Stimulated activated CD8-positive, alpha-beta memory T cell treated with anti-CD3 and anti-CD28 coated beads, Interleukin-2, amount 100 ng/mL, for 1 hour (primary cell): ENCODE measurements at places on chromosomes 6 and 20.

- no peak for DNase-seq
These were observed 55.1 kb downstream of the TBXT start for GRCh38 chr6:166112580-166112979.

DNA sequence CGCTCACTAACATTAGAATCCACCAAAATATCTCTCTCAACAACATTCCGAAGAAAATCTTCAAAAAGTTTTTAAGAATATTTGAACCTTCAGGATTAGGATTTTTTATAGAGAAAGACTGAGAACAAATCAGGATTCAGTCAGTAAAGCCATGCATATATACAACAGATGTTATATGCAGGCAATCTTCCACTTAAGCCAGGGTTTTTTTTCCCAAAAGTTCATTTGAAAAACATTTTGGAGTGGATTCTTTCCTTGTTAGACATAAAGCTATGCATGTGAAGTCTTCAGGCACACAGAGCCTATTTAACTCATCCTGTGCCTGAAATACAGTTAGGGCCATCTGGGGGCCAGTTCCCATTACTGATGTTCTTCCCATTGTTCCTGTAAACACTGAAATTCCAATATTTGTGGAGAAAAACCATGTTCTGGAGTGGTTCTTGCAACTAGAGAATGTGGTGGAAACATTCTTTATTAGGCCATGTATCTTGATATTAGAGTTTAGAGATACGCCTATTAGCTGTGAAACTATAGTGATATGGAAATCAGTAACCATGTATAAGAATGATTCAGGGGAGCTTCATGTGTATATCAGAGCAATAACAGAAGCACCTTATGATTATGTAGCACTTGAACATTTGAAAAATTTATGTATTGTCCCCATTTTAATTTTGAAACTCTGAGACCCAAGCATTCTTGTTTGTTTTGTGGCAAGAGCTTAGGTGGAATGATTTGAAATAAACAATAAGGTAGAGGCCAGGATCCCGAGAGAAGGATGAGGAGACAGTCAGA is 61.7 kb downstream of the PLEKHG1 start:
- no peak for DNase-seq

DNA sequence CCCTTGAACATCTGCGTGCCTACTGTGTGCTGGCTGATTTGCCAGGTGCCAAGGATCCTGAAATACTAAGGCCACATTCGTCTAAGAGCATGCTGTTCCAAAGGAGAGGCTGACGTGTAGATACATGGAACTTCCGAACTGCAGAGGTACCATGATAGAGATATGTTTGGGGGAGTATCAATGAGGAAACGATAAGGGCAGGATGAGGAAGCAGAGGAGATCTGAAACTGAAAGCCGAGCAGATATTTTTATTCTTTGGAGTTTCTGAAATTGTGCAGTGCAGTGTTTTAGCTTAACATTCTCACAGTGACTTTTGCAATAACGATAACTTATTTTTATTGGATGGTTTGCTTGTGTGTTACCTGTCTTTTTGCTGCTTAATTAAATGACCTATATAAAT is 24.3 kb downstream of the BMP6 start:
- no peak for DNase-seq

GRCh38 chr6:108464418-108465097 is 96.2 kb upstream of the FOXO3 start:
- DNase-seq = no peak
